Stimulated activated CD4-positive, alpha-beta T cell treated with anti-CD3 and anti-CD28 coated beads, Interleukin-1b, Interleukin-23, amount 100 ng/mL, for 4 hours (primary cell): ENCODE measurements at places on chromosomes 6 and 20.

- DNase-seq: no peak
These were observed 404.1 kb upstream of the ID4 start for GRCh38 chr6:19432966-19433498.

DNA sequence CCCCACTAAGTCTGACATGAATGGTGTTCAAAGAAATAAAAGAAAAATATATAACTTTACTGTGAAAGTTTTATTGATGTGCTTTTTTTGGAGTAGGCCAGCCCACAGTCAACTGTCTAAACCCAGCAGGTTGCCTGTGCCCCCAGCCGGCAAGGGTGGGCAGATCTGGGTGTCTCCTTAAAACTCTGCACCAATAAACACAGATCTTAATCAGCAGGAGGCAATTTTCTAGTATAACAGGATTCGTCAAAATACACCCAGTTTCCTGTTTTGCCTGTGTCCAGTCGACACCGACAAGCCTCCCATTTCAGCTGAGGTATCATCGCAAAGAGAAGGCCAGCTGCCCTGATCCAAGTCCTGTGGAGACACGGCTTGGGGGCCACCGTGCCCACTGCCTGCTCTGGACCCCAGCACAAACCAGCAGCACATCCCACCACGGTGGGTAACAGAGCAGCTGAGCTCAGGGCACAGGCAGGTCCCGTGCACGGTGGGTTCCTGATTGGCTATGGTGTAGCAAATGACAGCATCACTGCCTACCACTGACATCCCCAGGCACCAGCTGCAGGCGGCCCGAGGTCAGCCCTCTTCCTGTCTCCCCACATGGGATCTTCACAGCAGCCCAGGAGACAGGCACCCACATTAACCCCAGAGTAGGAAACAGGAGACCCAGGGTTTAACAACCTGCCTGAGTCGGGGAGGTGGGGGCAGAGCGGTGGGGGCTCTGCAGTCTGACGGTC, 15.7 kb downstream of the BMP7 start:
- no peak for DNase-seq

DNA sequence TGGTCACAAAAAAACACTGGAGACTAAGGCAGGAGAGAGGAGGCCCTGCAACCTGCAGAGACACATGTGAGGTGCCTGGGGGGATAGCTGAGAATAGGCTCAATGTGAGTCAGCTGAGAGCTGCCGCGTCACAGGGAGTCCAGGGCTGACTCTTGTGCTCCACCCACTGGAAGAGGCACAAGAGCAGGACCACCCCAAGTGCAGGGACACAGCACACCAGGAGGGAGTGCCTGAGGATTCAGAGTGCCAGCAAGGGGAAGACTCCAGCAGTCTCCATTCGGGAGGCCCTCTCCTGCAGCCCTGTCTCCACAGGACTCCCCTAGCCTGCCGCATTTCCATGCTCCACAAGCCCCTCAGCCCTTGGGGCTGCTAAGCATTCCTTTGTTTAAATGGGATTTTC, 105.5 kb downstream of the HUS1B start:
- DNase-seq: peak; percentile 12

- DNase-seq: no peak
These were observed 881.5 kb upstream of the SLC35B3 start for GRCh38 chr6:9316831-9317230.

DNA sequence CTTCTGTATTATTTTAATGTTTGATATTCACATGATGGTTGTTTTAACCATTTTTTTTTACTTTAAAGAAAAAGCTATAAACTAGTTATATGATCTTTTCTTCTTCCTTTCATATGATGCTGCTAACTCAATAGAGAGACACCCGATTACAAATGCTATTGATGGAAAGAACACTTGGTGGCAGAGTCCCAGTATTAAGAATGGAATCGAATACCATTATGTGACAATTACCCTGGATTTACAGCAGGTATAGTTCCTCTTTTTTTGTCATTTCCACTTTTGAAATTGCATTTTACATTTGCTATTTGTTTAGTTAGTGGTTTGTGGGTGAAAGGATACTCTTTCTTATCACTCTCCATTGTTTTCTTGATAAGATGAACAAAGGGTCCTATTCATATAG, 176.7 kb downstream of the LAMA2 start:
- no peak for DNase-seq

- DNase-seq: no peak
These were observed 26.8 kb upstream of the SLC35B3 start for GRCh38 chr6:8462169-8462568.

DNA sequence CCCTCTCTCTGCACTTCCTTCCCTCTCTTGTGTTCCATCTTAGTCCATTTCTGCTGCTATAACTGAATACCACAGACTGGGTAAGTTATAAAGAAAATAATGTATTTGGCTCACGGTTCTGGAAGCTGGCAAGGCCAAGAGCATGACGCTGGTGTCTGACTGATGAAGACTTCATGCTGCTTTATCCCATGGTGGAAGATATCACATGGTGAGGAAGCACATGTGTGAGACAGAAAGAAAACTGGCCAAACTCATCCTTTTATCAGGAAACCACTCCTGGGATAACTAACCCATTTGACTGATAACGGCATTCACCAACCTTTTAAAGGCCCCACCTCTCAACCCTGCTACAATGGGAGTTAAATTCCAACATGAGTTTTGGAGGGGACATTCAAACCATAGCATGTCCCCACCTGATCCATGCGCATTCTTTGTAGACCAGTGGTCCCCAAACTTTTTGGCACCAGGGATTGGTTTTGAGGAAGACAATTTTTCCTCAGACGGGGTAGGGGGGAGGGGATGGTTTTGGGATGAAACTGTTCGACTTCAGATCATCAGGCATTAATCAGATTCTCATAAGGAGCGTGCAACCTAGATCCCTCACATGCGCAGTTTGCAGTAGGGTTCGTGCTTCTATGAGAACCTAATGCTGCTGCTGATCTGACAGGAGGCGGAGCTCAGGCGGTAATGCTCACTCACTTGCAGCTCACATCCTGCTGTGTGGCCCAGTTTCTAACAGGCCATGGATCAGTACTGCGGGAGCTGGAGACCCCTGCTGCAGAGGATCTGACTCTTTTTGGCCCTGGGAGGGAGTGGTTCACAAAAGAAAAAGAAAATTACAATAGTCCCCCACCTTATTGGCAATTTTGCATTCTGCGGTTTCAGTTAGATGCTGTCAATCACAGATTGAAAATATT, 71.7 kb upstream of the RNF24 start:
- DNase-seq: no peak

DNA sequence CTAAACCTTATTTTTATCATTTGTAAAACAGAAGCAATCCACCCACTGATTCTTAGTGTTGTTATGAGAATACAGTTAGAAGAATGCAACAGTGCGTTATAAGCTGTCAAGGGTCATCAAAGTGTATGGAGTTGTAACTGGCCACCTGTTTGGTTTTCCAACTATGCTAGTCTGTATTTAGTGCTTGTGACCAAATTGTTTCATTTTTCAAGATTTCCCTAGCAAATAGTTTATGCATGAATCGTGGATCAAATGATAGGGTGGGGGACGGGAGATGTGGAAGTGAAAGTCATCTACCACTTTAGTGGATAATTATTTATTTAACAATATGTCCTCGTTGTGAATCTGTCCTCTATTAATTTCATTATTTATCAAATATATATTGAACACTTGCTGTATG, 175.4 kb upstream of the HDDC2 start:
- no peak for DNase-seq

DNA sequence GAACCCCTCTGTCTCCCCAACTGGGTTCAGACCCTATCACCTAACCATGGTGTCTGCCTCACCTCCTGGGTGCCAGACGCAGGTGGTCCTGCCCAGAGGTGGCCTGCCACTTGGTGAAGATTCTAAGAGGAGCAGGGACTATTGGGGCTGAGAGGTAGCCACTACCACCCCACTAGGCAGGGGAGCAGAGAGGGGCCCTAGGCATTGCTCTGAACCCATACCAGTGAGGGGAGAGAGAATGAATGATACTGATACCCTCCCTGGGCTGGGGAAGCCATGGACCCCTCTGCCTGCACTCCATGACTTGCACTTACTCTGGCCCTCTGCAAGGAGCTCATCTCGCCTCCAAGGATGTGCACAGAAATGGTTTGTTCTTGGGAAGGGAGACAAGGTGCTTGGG, 31.7 kb upstream of the SPDEF start:
- DNase-seq: no peak

- no peak for DNase-seq
These were observed 28.5 kb upstream of the MAP3K4 start for GRCh38 chr6:160962835-160963623.

GRCh38 chr6:89045576-89045975, 35.0 kb upstream of the PNRC1 start:
- no peak for DNase-seq

- DNase-seq: no peak
These were observed 11.7 kb upstream of the SULF2 start for GRCh38 chr20:47796971-47797370.

GRCh38 chr20:21377701-21378100, 19.6 kb downstream of the NKX2-4 start:
- DNase-seq: no peak

- DNase-seq: no peak
These were observed at the start of gene FGD2 for GRCh38 chr6:37005061-37005810. Gene FGD2 (plus strand): TSS chr6:37005655. CDS start chr6:37005818, 163 bp downstream.

DNA sequence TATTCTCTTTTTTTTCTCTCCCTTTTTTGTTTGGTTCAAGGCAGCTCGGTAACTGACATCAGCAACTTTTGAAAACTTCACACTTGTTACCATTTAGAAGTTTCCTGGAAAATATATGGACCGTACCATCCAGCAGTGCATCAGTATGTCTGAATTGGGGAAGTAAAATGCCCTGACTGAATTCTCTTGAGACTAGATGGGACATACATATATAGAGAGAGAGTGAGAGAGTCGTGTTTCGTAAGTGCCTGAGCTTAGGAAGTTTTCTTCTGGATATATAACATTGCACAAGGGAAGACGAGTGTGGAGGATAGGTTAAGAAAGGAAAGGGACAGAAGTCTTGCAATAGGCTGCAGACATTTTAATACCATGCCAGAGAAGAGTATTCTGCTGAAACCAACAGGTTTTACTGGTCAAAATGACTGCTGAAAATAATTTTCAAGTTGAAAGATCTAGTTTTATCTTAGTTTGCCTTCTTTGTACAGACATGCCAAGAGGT, 10.6 kb downstream of the HEY2 start:
- no peak for DNase-seq

- DNase-seq: no peak
These were observed 11.7 kb upstream of the PTPRK start for GRCh38 chr6:128532136-128532535.

DNA sequence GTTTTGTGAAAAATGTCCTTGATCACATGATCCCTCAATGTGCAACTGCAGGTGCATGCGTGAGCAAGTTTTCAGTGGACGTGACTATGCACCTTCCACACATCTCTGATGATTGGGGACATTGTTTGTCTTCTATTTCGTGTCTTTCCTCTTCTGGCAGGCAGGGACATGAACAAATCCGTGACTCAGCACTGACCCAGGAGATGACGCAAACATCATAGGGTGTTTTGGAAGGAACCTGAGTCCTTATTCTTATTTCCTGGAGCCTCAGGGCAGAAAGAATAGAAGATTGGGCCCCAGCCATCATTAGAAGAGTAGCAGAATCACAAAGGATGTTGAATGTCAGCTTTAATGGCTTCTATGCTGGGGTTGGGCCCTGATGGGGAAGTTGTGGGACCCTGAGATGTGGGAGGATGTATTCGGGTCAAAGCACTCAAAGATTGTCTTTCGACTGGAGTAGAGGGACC, 11.9 kb upstream of the SIRPD start:
- no peak for DNase-seq

- no peak for DNase-seq
These were observed 46.6 kb downstream of the CLIC5 start for GRCh38 chr6:45969026-45969425.

- no peak for DNase-seq
These were observed 174.6 kb downstream of the GJA10 start for GRCh38 chr6:90068703-90069523.
